T1000 (cell line): ENCODE measurements at places on chromosomes 3 and 15.

- no peak for DNase-seq
Observed at GRCh38 chr3:170063691-170064090, 25.9 kb downstream of the GPR160 start.

GRCh38 chr15:81111510-81112470, 22.3 kb upstream of the CFAP161 start:
- DNase-seq: no peak

GRCh38 chr15:85706779-85707518, 87.8 kb downstream of the KLHL25 start:
- no peak for DNase-seq

GRCh38 chr15:82532991-82533481, 7.2 kb downstream of the RPS17 start:
- no peak for DNase-seq

DNA sequence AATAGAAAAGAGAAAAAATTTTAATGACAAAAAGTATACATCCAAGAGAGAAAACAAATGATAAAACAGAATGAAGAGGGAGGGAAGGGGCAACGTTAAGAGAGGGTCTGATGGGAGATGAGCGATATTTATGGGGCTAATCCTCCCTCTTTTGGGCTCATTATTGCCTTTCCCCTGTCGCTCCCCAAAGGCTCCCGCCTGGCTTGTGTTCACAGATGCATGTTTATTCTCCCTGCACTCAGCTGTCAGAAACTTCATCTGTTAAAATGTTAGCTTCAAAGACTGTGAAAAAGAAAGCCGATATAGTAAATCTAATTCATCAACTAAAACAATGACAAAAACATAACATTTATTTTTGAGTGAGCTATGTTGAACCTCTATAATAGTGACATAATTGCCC, 74.3 kb downstream of the GABRB3 start:
- DNase-seq: no peak

DNA sequence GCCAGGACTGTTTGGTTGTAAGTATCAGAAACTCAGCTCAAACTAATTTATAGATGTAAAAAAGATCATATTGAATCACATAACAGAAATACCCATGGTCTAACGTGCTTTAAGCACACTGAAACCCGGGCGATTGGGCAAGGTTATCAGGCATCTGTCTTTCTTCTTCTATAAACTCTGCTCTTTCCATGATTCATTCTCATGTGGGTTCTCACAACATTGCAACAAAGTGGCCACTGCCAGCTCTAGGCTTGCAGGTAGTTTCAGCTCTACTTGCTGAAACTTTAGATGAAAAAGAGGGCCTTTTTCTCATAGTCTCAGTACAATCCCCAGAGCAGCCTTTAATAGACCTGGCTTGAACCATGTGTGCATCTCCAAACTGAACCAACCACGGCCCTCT, 456.1 kb downstream of the MFSD1 start:
- DNase-seq: no peak

GRCh38 chr15:27670486-27671209, 428.5 kb downstream of the OCA2 start:
- no peak for DNase-seq

- DNase-seq: no peak
Observed at GRCh38 chr3:63814237-63814636, 4.9 kb upstream of the C3orf49 start.

- DNase-seq: no peak
Observed at GRCh38 chr3:94083261-94083660, 20.4 kb downstream of the NSUN3 start.

DNA sequence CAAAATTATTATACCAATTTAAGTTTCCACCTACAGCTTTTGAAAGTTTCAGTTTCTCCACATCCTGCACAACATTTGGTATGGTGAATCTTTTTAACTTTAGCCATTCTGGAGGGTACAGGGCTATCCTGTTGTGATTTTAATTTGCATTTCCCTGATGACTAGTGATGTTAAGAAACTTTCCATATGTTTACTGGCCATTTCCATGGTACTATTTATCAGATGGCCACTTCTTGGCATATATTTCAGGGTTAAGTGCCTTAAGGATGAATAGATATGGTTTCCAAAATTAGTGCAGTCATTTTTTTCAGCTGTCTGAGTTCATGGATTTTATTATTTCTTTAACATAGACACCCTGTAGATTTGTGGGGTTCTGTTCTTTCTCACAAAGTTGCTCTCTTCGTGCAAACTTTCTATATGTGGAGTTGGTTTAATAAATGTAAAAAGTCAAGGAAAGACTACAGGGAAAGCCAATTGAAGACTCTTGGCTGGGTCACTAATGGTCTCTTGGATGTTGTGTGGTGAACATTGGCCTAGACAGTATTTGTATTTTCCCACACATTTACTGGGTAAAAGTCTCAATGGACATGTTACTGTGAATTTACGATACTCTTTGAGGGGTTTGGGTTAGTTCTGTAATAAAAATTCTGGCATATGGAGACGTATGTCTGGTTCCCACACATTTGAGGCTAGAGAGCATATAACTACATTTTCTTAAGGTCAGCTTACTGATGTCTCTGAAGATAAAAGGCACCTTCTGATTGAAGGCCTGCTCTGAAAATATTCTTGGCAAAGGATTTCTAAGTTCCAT, 147.5 kb upstream of the PDZRN3 start:
- DNase-seq: no peak

- DNase-seq: no peak
Observed at GRCh38 chr15:58175955-58176354, 37.8 kb downstream of the AQP9 start.

DNA sequence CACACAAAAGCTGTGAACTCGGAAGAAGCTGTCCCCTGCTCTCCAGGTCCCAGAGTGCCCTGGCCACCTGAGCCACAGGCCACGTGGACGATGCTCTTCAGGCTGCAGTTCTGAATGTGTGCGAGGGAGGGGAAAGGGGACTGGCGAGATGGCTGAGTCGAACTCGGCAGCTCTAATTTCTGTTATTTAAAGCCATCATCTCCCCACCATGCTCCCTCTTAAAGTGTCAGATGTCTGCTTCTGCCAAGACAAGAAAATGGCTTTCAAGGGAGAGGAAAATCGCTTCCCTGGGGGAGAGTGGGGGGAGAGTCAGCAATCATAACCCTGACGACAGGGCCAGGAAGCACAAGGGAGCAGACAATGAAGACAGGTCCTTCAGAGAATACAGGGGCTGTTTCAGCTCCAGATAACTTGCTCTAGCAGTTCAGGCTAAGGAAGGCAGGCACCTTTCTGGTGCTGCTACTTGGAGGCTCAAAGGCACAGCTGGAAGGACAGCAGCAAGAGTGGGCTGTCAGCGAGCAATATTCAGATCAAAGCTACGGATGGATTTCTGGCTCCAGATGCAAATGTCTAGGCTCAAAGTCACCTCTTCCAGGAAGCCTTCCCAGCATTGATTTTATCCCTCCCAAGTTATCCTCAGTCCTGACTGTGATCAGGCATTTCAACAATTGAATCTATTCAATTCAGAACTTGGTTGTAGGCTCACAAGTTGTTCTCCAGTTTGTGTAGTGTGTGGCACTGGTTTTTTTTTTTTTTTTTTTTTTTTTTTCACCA, 15.5 kb upstream of the CCDC33 start:
- DNase-seq: no peak

- DNase-seq: no peak
Observed at GRCh38 chr15:70235347-70235746, 137.6 kb upstream of the TLE3 start.

DNA sequence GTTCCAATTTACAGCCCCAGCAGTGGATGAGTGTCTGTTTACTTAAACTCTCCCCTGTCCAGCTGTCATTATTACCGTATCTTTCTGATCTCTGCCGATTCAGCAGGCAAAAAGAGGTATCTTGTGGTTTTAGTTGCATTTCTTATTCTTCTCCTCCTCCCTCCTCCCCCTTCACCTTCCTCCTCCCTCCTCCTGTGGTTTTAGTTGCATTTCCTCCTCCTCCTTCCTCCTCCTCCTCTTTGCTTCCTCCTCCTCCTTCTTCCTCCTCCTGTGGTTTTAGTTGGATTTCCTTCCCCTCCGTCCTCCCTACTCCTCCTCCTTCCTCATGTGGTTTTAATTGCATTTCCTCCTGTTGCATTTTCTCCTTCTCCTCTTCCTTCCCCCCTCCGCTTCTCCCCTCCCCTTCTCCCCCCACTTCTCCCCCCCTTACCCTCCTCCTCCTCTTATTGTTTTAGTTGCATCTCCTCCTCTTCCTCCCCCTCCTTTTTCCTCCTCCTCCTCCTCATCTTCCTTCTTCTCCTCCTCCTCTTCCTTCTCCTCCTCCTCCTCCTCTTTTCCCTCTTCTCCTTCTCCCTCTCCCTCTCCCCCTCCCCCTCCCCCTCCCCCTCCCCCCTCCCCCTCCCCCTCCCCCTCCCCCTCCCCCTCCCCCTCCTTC, 25.3 kb upstream of the VPS33B start:
- DNase-seq: no peak

DNA sequence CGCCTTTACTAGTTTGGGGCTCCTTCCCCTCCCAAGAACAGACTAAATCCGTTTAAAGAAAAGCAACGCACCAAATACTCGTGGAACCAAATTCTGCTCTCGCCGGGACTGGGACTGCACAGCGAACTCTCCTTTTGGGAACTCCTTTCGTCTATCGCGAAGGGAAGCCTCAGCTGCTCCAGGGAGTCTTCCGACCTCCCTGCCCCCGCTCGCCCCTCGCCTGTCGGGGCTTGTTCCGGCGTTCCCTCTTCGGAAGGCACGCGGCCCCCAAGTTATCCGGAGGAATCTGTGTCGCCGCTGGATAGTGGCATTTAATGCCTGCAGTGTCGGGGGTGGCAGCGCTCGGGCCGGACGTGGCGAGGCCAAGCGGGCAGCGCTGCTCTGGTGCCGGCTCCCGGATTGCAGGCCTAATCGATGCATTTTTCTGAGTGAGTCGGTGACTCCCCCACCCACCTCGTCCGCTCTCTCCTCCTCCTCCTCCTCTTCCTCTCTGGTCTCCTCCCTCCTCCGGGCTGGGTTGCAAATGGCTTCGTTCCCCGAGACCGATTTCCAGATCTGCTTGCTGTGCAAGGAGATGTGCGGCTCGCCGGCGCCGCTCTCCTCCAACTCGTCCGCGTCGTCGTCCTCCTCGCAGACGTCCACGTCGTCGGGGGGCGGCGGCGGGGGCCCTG, at the start of gene TRIM71:
Gene TRIM71, plus strand, starts transcription at position 440 of the 671 bp plus-strand sequence. Its CDS starts 84 bp downstream, at position 524.
- no peak for DNase-seq

- no peak for DNase-seq
Observed at GRCh38 chr3:154275965-154276364, 48.3 kb downstream of the DHX36 start.

GRCh38 chr3:56282341-56282740, 185.9 kb downstream of the ERC2 start:
- DNase-seq: no peak

GRCh38 chr3:156533205-156533604, 21.7 kb downstream of the SSR3 start:
- no peak for DNase-seq

GRCh38 chr3:135800071-135800549, 165.4 kb upstream of the PPP2R3A start:
- DNase-seq: no peak

DNA sequence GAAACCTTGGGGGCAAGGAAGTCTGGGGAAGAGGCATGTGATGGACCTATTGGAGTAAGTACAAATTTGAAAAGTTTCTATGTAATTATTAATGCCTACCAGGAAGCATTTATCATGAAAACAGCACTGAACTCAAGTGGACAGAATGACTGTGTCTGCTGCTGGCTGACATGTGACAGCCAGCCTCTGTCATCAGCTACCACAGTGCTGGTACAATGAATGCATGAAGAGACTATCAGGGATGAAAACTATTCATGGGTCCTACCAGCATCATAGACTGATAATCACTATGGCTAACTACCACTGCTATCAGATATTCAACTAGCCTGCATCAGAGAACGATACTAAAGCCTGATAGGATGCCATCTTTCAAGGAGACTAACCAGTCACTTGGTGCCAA, 193.5 kb downstream of the RAP2B start:
- no peak for DNase-seq

DNA sequence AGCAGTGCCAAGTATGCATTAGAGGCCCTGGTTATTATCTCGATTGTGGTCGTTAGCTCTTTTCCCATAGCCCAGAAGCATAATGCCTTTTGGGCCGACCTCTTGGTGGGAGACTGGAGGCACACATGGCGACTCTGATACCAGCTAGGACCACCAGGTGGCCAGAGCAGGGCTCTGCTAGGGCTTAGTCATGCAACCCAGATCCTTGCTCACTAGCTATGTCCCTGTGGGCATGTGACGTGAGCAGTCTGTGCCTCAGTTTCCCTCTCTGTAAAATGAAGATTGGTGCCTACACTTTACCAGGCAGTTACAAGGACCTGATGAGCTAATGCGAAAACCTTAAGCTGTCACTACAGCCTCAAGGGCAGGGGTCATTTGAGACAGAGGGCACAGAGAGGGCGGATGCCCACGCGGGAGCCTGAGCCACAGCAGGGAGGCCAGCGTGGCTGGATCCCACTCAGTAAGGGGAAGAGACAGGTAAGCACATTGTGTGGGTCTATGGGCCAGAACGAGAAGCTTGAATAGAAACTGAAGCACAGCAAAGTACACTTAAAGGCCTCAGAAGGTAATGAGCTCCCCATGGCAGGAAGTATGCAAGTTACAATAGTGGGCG, 8.8 kb downstream of the KLF15 start:
- no peak for DNase-seq

DNA sequence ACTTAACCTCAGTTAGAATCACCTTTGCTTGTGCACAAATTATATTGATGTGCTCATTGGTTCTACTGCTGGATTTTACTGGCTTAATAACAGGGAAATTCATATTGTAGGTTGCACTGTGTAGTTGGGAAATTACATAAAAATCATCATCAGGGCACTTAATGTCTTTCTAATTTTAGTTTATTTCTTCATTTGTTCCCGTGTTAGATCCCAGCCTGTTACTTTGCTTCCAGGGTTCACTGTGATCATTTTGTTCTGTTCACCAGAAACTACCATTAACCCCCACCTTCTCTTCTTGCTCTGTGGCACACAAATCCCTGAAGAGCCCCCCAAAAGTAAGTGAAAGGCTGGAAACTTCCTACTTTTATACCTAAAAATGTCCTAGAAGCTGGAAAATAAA, 80.4 kb downstream of the RARB start:
- no peak for DNase-seq

- DNase-seq: no peak
Observed at GRCh38 chr3:99659951-99660350, 21.6 kb downstream of the COL8A1 start.

- peak; percentile 55 for DNase-seq
Observed at GRCh38 chr3:32143849-32144757, 37.7 kb downstream of the GPD1L start.

GRCh38 chr3:52315977-52316764, at the start of gene DNAH1:
Gene DNAH1 (plus strand): TSS chr3:52316319. CDS start chr3:52322443, 6,124 bp downstream.
- no peak for DNase-seq

GRCh38 chr15:52021128-52021671, 2.2 kb downstream of the MAPK6 start:
- DNase-seq: peak; percentile 40

DNA sequence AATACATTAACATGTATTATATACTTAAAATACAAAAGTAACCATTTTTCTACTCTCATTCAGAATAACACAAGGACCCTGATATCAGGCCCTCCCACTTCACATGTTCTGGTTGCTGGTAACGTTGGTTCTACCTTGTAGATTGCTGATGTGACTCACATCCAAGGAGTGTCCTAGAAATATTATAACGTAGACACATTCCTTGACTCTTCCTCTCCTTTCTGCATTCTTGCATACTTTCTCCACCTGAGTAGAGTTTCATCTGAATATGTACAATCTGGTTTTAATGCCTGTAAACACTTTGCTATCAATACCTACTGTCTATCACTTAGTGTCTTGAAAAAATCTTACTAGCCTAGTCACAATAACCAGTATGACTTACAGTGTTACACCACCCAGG, 35.0 kb upstream of the NEDD4 start:
- DNase-seq: no peak

GRCh38 chr3:67704322-67704721, 49.9 kb upstream of the SUCLG2 start:
- DNase-seq: no peak
